ENCODE measurements at places on chromosomes 6 and 20. TPM values are rescaled to one million over a fixed set of nuclear protein-coding genes. Genes with fewer than 3 reads are reported as not detected.
A peak's percentile ranks its signal among the peaks of the same experiment; 100 is the strongest.

DNA sequence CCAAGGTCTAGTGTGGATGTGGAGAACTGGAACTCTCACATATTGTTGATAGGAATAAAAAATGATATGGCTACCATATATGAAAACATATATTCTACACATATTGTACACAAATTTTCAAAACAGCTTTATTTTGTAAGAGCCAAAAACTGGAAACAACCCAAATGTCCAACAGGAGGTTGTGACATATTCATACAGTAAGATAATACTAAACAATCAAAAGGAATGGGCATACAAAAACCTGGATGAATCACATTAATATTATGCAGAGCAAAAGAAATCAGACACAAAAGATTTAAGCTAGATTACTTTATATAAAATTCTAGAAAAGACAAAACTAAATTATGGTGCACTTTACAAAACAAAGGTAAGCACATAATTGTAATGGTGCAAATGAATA, 223.9 kb downstream of the SIM1 start:
- DNase-seq, result no peak

DNA sequence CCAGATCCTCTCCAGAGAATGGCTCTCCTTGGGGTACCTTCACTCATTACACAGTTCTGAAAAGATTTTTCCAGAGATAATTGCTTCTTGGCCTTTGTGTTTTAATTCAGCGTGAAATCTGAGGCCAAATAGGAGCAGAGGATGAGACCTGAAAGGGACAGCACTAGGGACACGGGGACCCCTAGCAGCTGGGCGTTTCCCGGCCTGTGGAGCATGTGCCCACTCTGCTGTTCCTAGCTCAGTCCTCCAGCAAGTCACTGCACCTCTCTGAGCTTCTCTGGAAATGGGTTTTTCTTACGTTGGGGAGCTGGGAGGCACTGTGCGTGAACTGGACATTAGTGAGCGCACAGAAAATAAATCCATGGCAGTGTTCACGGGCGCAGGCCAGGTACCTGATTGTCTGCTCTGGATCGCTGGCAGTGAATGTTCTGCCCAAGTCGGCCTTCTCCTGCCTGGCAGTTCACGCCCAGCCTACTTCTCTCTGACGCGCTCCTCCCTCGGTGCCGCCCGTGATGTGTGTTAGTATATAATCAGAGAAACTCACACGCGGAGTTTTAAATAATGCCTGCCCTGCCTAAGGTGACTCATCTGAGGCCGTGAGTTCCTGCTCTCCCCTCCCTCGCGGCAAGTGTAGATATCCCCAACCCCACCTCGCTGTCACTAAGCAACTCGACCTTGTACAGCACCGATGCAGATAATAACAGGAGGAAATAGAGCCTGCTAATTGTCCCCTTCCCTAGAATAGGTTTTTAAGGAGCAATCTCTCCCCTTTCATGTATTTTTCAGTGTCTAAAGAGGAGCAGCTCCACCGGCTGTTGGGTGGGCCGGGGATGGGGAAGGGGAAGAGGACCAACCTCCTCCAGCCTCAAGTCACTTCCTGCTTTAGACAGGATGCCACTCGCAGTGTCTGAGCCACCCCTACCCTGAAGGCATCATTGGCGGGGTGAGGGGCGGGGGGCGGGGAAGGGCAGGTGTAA, 2.7 kb upstream of the TUBB2A start:
- peak; percentile 60 for DNase-seq

- no peak for DNase-seq
Measured at GRCh38 chr6:1739220-1739619, 129.5 kb downstream of the FOXC1 start.

The TRIM31 gene
- total RNA-seq, result not detected

The KIF16B gene
- total RNA-seq, result 19.4 TPM

DNA sequence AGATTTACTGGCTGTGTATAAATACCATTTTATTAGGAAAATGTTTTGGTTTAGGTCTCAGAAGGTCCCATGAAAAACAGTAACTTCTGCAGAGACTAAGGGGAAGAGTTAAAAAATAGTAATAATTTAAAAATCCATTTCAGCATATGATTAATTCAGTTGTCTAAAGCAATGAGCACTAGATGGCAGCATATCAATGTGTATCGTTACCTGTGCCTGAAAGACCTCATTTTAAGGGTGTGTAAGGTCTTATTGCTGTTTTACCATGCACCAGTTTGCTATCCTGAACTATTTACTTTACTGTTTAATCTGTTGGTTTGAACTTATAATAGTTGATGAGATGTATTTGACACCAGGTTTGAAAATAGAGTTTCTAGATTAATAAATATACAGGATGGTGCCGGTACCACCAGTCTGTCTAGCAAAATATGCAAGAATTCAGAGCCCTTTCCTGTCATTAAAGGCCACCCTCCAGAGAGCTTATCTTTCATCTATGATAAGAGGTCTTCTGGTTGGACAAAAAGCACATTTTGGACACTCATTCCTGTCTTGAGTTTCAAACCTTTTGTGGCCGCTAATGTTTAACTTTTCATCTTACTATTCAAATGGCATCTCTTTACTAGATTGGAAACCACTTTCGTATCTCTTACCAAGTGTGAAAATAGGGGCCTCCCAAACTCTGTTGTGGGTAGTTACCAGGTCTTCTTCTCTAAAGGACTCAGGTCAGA, 8.9 kb upstream of the AHI1 start:
- no peak for DNase-seq

DNA sequence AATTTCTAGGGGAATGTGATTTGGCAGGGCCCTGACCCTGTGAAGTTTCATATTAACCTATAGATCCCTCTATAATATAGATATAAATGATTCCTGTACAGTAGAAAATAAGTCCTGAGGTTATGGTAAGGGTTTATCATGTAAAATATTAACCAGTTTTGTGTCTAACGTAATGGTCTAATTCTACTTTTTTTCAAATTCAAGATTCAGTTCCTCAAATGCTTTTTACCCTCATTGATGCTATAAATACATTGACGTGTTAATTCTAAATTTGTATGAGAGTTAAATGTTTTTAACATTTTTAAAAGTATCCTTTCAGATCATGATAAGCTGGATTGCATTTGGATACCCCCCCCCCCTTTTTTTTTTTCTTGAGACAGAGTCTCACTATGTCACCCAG, 169.4 kb downstream of the MEI4 start:
- DNase-seq, result no peak

The COL9A3 gene
- total RNA-seq, result 6.9 TPM

GRCh38 chr6:91434576-91434975, 847.7 kb upstream of the MAP3K7 start:
- no peak for DNase-seq

The FOXF2 gene
- total RNA-seq, result not detected

GRCh38 chr6:158835616-158836221, 16.6 kb upstream of the EZR start:
- DNase-seq, result peak; percentile 88

The PMEPA1 gene
- 37.5 TPM for total RNA-seq

GRCh38 chr6:93059911-93060310, 359.4 kb downstream of the EPHA7 start:
- no peak for DNase-seq

The SUN5 gene
- not detected for total RNA-seq

- DNase-seq, result peak; percentile 89
Measured at GRCh38 chr20:18793625-18794427, 19.8 kb upstream of the SCP2D1 start.

The PTK6 gene
- total RNA-seq, result not detected

GRCh38 chr6:106290032-106290431, 35.5 kb downstream of the ATG5 start:
- no peak for DNase-seq

DNA sequence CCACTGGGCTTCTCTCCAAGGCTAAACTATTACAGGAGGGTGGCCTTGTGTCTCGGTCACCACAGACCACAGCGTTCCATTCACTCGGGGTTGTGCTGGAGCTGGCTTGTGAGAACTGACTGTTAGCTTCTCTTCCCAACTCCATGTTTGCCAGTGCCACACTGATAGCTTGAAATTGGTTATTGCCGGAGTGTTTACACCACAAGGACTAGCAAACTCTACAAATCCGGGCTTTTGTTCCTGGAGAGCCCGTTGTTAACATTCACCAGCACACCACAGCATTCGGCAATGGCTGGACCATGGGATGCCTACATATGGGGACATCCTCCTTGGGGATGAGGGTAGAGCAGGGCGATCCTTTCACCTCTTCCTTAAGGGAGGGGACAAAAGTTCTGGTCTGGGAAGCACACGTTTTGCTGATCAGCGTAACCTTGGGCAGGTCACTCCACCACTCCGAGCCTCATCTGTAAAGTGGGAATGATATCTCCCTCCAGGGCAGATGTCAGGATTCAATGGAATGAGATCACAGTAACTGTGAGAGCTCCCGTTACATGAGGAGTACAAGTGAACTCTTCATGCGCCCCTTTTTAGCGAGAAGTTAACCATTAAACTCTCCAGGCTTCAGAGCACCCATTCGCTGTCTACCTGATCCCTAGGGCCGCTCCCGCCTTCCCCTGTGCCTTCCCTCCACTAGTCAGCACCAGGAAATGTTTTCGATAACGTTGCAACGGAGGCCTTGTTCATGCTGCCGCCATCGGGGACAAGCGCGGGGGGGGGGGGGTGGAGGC, 41.7 kb upstream of the TTPAL start:
- no peak for DNase-seq

- DNase-seq, result no peak
Measured at GRCh38 chr20:17542993-17543412, 11.8 kb upstream of the BFSP1 start.

GRCh38 chr6:48553467-48554189, 442.6 kb upstream of the PTCHD4 start:
- no peak for DNase-seq

DNA sequence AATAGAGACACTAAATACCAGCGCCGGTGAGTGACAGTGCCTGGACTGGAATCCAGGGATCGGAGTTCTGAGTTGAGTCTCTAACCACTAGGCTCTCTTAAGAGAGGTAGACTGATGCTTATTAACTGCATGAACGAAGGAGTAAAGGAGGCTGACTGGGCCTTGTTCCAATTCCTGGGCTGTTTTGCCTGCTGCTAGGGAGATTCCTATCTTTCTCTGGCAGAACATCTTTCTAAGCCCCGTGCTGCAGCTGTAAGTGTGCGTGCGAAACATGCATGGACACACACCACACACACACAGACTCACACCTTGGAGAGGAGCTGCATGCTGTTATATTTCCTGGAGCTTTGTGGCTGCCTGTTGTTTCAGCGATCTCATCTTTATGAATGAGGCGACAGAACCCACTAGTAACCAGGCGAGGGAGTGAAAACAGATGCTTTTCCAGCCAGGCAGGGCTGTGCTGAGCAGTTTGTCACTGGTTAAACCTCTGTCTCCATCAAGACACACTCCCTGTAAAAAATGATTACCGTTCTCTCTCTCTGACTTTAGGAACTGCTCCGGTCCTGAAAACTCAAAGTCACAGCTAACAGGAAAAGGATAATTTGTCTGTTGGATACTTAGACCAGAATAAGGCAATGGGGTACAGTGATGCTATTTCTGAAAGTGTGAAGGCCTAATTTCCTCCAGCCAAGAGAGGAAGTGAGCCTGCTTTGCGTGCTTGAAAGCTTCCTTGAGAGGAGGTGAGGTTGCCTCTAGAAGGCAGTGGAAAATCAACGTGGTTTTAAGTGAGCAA, 157.4 kb upstream of the ZNF217 start:
- DNase-seq, result no peak

- no peak for DNase-seq
Measured at GRCh38 chr6:126112171-126112632, 125.9 kb downstream of the TRMT11 start.

DNA sequence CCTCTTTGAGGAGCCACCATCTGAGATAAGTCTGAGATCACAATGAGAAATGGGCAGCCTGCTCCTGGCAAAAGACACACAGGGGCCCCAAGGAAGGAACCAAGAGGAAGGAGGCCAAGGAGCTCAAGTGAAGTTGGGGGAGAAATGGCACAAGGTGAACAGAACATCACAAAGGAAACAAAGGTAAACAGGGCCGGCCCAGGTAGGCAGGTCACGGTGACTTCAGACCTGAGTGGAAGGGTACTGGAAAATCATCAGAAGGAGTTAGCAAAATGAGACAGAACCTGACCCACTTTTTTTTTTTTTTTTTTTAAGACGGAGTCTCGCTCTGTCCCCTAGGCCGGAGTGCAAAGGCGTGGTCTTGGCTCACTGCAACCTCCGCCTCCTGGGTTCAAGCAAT, 11.3 kb downstream of the ZMYND8 start:
- DNase-seq, result no peak

- peak; percentile 72 for DNase-seq
Measured at GRCh38 chr6:41682497-41683272, 44.4 kb downstream of the MDFI start.

The MOG gene
- 2.6 TPM for total RNA-seq

The GCLC gene
- total RNA-seq, result 25.3 TPM

GRCh38 chr20:38277285-38277684, 16.8 kb upstream of the KIAA1755 start:
- DNase-seq, result no peak

DNA sequence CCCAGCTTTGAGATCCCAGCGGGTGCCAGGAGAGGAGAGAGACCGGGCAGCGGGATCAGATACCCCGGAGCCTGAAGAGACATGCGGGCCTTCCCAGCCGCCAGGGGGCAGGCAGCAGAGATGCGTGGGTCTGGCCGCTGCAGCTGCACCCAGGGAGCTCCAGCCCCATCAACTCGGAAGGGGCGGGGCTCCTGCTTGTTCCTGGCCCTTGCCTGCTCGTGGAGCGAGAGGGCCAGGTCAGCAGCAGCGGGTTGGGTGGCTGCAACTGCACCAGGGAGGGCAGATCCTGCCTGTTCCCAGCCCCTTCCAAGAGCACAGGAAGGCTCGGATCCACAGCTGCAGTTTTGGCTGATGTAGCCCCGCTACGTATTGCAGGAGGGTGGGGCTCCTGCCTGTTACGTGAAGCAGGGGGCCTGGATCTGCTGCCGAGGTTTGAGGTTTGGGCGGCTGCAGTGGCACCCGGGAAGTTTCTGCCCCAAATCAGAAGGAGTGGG, 532.8 kb downstream of the RFPL4B start:
- no peak for DNase-seq

GRCh38 chr6:52552278-52552643, 24.6 kb downstream of the TRAM2 start:
- DNase-seq, result no peak

GRCh38 chr6:38725414-38726183, 10.5 kb downstream of the DNAH8 start:
- DNase-seq, result no peak

The C6orf118 gene
- not detected for total RNA-seq

The IPCEF1 gene
- total RNA-seq, result 1.8 TPM

Measured in right cardiac atrium (tissue), 5 donors.